A549 treated with AZD2906 at 1 μM for 4 hours (cell line): ENCODE measurements at places on chromosomes 12 and 14. TPM values are rescaled to one million over a fixed set of nuclear protein-coding genes. Genes with fewer than 3 reads are reported as not detected.

Gene GLI1
- 4.4 to 5.8 TPM (median 5.4 TPM) in 5 replicates for total RNA-seq

Gene KLHL33
- 0.01 to 0.03 TPM (median 0.02 TPM) in 4 of 5 replicates, not detected in the other for total RNA-seq

Gene EEF1AKMT3
- 3.5 to 6.2 TPM (median 5.1 TPM) in 5 replicates for total RNA-seq

Gene GALNT8
- not detected in 5 replicates for total RNA-seq

Gene SLC7A7
- total RNA-seq: 18.9 to 31.0 TPM (median 23.9 TPM) in 5 replicates

Gene PLCZ1
- not detected in 5 replicates for total RNA-seq

Gene RTRAF
- 249 to 289 TPM (median 259 TPM) in 5 replicates for total RNA-seq

Gene HCAR3
- total RNA-seq: 0.02 to 0.08 TPM (median 0.04 TPM) in 4 of 5 replicates, not detected in the other

Gene PTMS
- total RNA-seq: 589 to 916 TPM (median 868 TPM) in 5 replicates

Gene KRT7
- 5,269 to 6,220 TPM (median 5,903 TPM) in 5 replicates for total RNA-seq

Gene NAP1L1
- total RNA-seq: 587 to 691 TPM (median 628 TPM) in 5 replicates

Gene NAV3
- total RNA-seq: 6.6 to 9.6 TPM (median 7.5 TPM) in 5 replicates
